ENCODE measurements at places on chromosomes 6 and 20.

- peak; percentile 94 for DNase-seq
Observed at GRCh38 chr6:23174781-23175361, 605.5 kb downstream of the HDGFL1 start.

GRCh38 chr20:1818895-1819294 is 76.3 kb upstream of the SIRPA start:
- DNase-seq: no peak

- DNase-seq: no peak
Observed at GRCh38 chr6:133055441-133055966, 185.7 kb upstream of the EYA4 start.

DNA sequence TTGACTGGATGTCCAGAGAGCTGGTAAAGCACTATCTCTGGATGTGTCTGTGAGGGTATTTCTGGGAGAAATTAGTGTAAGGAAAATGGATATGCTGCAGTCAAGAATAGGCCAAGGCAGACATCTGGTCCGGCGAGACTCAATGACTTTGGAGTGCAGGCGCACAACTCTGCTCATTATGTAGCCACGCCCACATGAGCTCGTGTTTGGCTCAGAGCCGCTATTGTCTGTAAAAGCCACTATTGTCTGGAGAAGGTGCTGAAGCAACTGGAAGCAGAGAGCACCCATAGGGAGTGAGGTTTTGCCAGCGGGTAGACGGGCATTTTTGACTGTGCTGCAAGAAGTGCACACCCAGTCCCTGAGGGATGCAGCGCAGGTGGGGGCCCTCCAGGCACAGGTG is 305.0 kb upstream of the POU3F2 start:
- no peak for DNase-seq

- peak; percentile 84 for DNase-seq
Observed at GRCh38 chr6:41767112-41767833, 12.4 kb downstream of the FRS3 start.

- no peak for DNase-seq
Observed at GRCh38 chr6:89412071-89413005, at the start of gene RRAGD. RRAGD (minus strand) TSS chr6:89412273; CDS start chr6:89411993, 280 bp downstream.

DNA sequence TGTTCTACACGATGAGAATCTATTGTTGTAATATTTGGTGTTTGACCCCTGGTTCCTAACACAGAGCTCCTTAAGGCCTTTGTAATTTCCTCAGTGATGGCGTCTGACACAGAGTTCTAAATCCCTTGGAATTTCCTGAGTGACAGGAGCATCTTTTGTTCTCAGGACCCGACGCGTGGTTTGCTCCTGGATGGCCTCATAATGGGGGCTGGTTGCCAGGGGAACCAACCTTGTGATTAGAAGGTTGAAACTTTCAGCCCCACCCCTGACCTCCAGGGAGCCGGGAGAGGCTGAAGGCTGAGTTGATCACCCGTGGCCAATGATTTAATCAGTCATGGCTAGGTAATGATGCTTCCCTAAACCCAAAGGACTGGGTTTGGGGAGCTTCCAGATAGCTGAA is 20.5 kb upstream of the ZNF133 start:
- no peak for DNase-seq
